ENCODE measurements at places on chromosomes 7 and 10.

- DNase-seq = no peak
These were observed 251.0 kb upstream of the NPSR1 start for GRCh38 chr7:34406848-34407530.

- DNase-seq = no peak
These were observed 24.5 kb upstream of the ARHGAP21 start for GRCh38 chr10:24748214-24748613.

GRCh38 chr10:96511044-96511945 lies 2.4 kb downstream of the TLL2 start:
- peak; percentile 4 for DNase-seq

DNA sequence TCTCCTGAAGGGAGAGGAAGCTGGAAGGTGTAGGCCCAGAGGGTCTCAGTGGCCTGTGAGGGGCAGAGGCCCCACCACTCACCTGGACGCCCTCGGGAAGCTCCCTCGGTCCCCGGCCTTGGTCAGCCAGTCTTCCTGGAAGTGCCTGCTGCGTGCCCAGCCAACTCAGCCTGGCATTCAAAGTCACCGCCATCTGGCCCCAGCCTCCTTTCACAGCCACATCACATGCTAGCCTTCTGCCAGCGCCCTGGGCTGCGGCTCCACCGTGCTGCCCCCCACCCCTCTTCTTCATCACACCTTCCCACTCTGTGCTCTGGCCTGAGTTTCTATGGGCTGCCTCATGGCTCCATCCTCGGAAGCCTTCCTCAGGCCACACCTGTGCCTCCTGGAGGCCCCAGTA lies 98.0 kb downstream of the ZMIZ1 start:
- DNase-seq = no peak

- no peak for DNase-seq
These were observed 538.7 kb downstream of the DNAJB6 start for GRCh38 chr7:157875230-157876179.

DNA sequence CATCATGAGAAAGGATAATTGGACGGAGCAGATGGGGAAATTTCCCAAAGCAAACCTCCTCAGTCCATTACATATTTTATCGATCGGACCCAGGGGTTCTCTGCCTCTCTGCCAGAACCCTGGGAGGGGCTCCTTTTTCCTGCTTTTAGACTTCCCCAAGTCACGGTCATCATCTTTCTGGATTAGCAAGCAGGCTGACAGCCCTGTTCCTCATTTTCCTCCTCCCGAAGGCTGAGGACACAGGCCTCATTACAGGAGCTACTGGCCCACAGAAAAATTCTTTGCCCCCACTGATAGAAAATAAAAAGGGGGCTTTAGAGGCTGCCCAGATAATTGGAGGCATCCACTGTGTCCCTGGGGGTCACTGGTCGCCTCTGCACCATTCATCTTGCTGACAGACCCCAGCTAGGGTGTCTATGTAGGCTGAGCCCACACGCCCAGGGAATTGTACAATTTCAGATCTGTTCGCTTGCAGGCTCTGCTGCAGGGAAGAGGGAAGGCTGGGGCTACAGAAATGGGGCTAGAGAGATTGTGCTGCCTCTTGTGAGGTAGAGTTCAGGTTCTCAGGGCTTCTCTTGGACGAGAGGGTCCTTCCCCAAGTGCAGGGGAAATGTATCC lies 125.7 kb upstream of the SDK1 start:
- no peak for DNase-seq

- no peak for DNase-seq
These were observed 100.3 kb downstream of the CCSER2 start for GRCh38 chr10:84428711-84429110.

- DNase-seq = no peak
These were observed 3.7 kb downstream of the IRF5 start for GRCh38 chr7:128941323-128941890.

- no peak for DNase-seq
These were observed 8.4 kb downstream of the SFRP5 start for GRCh38 chr10:97763411-97763810.

- no peak for DNase-seq
These were observed 6.3 kb upstream of the OPN4 start for GRCh38 chr10:86647773-86648703.

DNA sequence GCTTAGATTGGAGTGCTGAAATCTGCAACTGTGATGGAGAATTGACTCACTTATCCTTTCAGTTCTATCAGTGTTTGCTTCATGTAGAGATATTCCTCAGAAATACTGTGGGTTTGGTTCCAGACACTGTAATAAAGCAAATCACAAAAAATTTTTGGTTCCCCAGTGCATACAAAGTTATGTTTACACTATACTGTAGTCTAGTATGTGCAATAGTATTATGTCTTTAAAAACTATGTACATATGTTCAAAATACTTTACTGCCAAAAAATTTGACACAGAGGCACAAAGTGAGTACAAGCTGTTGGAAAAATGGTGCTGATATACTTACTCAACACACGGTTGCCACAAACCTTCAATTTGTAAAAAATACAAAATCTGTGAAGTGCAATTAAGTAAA lies 112.5 kb downstream of the EPC1 start:
- DNase-seq = no peak

All from naive B cell (primary cell).